ENCODE measurements at places on chromosomes 3 and 15.

DNA sequence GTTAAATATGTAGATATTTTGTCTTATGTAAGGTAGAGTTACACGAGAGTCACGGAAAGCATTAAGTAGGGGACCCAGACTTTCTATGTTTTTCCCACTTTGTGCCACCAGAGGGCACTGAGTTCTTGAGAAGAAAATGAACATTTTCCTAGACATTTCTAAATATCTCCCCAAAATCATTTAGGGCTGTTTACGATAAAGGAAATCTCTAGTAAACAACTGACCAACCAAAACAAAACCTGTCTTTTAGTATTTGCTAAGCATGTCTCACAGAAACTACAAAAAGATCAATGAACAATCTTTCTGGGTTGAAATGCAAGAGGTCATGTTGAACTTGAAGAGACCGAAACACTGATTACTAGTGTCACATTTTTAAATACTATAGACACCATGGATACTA lies 16.1 kb downstream of the POU1F1 start:
- H3K27ac ChIP-seq = no peak overlapping the region
- H3K27me3 ChIP-seq = peaks cover 8% of the 10 kb centered on the region
- no peak for DNase-seq
- no peak overlapping the region for H3K4me3 ChIP-seq
- H3K4me1 ChIP-seq = peaks cover 7% of the 10 kb centered on the region

DNA sequence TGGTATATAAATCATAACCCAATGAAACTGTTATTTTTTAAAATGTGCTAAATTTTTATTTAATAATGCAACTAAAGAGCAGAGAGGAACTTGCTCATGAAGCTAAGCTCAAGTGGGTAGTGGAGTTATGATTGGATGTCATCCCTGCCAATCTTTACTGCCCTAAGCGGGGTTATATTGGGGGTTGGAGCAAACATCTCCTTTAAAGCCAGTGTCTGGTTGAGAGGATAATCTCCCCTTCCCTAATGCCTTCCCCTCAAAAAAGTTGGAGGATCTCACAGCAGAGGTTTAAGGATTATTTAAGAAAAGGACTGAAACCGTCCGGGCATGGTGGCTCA lies 32.1 kb upstream of the CLASP2 start:
- peaks cover 2% of the 10 kb centered on the region for H3K27me3 ChIP-seq
- no peaks in the 10 kb centered on the region for H3K36me3 ChIP-seq
- H3K4me1 ChIP-seq = peaks cover 7% of the 10 kb centered on the region
- H3K4me3 ChIP-seq = no peak overlapping the region
- DNase-seq = no peak

- H3K27ac ChIP-seq = no peak overlapping the region
- no peak for DNase-seq
- peaks cover 13% of the 10 kb centered on the region for H3K27me3 ChIP-seq
- H3K4me3 ChIP-seq = no peak overlapping the region
- H3K4me1 ChIP-seq = no peaks in the 10 kb centered on the region
Observed at GRCh38 chr15:51253366-51253765, 85.0 kb downstream of the CYP19A1 start.

- no peak overlapping the region for H3K4me3 ChIP-seq
- H3K27me3 ChIP-seq = peaks cover 5% of the 10 kb centered on the region
- no peaks in the 10 kb centered on the region for H3K36me3 ChIP-seq
- peaks cover 6% of the 10 kb centered on the region for H3K4me1 ChIP-seq
- H3K27ac ChIP-seq = no peak overlapping the region
Observed at GRCh38 chr3:72070005-72070404, 285.1 kb upstream of the PROK2 start.

DNA sequence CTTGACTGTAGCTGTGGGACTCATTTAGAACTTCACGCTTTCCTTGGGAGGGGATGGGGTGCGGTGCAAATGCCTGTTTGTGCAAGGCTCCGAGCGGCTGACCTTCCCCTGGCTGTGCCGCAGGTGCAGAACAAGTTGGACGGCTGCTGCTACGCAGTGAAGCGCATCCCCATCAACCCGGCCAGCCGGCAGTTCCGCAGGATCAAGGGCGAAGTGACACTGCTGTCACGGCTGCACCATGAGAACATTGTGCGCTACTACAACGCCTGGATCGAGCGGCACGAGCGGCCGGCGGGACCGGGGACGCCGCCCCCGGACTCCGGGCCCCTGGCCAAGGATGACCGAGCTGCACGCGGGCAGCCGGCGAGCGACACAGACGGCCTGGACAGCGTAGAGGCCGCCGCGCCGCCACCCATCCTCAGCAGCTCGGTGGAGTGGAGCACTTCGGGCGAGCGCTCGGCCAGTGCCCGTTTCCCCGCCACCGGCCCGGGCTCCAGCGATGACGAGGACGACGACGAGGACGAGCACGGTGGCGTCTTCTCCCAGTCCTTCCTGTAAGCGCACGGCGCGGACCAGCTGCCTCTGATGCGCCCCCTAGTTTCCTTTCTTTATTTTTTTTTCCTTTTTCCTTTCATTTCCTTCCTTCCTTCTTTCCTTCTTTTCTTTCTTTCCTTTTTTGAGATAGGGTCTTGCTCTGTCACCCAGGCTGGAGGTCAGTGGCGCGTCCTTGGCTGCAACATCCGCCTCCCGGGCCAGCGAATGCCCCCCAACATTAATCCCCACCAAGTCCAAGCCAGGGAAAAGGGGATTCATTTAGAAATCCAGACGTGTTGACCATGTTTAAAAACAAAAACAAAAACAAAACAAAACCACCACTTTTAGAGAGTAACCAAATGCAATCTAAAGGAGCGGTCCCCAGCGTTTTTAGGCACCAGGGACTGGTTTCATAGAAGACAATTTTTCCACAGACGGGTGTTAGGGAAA lies 42.7 kb downstream of the EIF2AK4 start:
- no peak for DNase-seq
- peaks cover 31% of the 10 kb centered on the region for H3K36me3 ChIP-seq
- H3K4me1 ChIP-seq = no peaks in the 10 kb centered on the region
- no peak overlapping the region for H3K4me3 ChIP-seq

GRCh38 chr3:158845765-158846350 lies 44.0 kb downstream of the MFSD1 start:
- peak; percentile 9 for DNase-seq
- H3K36me3 ChIP-seq = no peaks in the 10 kb centered on the region
- peaks cover 19% of the 10 kb centered on the region for H3K4me1 ChIP-seq
- H3K4me3 ChIP-seq = no peak overlapping the region
- peaks cover 2% of the 10 kb centered on the region for H3K27me3 ChIP-seq

DNA sequence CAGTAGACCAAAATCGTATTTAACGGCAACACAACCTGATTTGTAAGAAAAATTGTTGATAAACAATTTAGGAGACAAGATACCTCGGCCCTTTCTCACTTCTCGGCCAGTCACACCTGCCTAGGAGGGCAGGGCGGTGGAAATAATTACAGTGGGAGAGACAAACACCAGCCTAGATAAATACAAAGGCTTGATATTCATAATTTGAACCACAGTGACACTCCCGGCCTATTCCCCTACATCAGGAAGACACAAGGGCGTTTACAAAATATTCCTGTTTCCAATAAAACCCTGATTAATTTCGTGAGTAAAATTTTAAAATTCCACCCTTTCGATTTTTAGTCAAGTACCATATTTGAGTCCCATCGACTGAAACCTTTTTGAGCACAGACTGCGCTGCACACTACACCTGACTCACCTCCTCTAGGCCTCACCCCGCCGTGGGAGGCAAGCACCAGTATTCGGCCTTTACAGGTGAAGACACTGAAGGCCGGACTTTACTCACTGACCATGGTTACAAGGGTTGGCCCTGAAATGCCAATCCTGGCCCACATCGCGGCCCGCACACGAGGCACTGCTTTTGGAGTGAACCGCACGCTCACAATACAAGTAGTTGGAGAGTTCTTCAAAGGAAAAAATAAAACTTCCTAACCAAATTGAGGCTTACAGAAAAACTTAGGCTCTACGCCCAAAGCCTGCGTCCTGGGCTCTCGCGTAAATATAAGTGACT lies 794 bp downstream of the ARPP19 start:
- peaks cover 47% of the 10 kb centered on the region for H3K4me1 ChIP-seq
- H3K27me3 ChIP-seq = no peaks in the 10 kb centered on the region
- H3K4me3 ChIP-seq = peak overlapping the region; percentile 92

DNA sequence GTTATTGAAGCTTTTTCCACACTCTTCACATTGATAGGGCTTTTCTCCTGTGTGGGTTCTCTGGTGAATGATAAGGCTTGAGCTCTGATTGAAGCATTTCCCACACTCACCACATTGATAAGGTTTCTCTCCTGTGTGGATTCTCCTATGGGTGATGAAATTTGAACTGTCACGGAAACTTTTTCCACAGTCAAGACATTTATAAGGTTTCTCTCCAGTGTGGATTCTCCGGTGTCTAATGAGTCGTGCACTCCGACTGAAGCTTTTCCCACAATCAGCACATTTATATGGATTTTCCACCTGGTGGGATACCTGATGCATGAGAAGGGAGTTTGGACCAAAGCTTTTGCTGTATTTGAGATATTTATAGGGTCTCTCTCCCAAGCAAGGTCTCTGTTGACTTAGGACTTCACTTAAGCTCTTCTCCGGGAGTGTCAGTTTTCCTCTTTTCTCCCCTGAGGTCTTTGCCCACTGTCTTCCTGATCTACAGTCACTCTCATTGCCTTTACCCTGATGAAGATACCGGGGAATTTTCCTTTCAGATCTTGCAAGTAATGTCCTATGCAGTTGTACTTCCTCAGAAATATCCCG lies 9.4 kb downstream of the ZSCAN29 start:
- no peak for DNase-seq
- H3K36me3 ChIP-seq = peaks cover 79% of the 10 kb centered on the region
- H3K27me3 ChIP-seq = no peaks in the 10 kb centered on the region
- no peaks in the 10 kb centered on the region for H3K4me1 ChIP-seq

GRCh38 chr3:101273608-101274007 lies 46.8 kb downstream of the IMPG2 start:
- no peak for DNase-seq
- H3K4me1 ChIP-seq = no peaks in the 10 kb centered on the region
- H3K4me3 ChIP-seq = no peak overlapping the region
- no peaks in the 10 kb centered on the region for H3K36me3 ChIP-seq

- peaks cover 35% of the 10 kb centered on the region for H3K36me3 ChIP-seq
- H3K4me3 ChIP-seq = no peak overlapping the region
- no peaks in the 10 kb centered on the region for H3K27me3 ChIP-seq
- DNase-seq = no peak
- peaks cover 40% of the 10 kb centered on the region for H3K4me1 ChIP-seq
Observed at GRCh38 chr3:141894524-141895176, 18.2 kb downstream of the ATP1B3 start.

GRCh38 chr15:39909007-39909406 lies 11.1 kb downstream of the GPR176 start:
- DNase-seq = no peak
- no peak overlapping the region for H3K4me3 ChIP-seq
- H3K36me3 ChIP-seq = no peaks in the 10 kb centered on the region
- H3K4me1 ChIP-seq = no peaks in the 10 kb centered on the region

- DNase-seq = no peak
- no peak overlapping the region for H3K4me3 ChIP-seq
- peaks cover 33% of the 10 kb centered on the region for H3K4me1 ChIP-seq
- H3K36me3 ChIP-seq = peaks cover under 1% of the 10 kb centered on the region
- no peak overlapping the region for H3K27ac ChIP-seq
Observed at GRCh38 chr15:64235552-64235951, 72.7 kb upstream of the PPIB start.

DNA sequence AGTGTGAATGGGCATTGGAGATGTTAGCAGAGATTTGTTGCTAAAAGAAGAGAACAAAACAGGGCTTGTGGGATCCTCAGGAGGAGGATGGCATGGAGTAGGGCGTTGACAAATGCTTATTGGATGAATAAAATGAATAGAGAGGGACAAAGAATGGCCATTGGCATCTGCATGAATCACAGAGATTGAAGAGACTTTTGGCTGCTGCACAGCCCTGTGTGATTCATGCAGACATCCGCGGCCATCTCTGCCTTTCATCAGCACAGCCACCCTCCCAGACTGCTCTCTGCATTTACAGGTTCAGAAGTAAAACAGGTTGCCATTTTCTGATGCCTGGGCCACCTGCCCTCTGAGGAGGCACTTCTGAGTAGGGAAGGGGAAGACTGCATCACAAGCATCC lies 397.9 kb downstream of the EPHB1 start:
- no peaks in the 10 kb centered on the region for H3K4me1 ChIP-seq
- DNase-seq = no peak
- no peaks in the 10 kb centered on the region for H3K36me3 ChIP-seq
- no peak overlapping the region for H3K27ac ChIP-seq

DNA sequence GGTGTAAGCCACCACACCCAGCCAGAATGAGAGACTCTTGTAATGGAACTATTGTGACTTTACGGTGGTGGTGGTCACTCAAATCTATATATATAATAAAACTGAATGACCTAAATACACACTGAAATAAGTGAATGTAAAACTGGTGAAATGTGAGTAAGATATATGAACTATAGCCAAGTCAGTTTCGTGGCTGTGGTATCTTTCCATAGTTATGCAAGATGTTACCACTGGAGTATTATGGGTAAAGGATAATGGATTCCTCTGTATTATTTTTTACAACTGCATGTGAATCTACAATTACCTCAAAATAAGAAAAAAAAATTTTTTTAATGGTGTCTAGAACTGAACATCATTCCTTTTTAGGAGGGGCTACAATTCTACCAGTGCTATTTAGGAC lies 21.9 kb downstream of the PIK3CB start:
- peaks cover 22% of the 10 kb centered on the region for H3K4me1 ChIP-seq
- H3K27me3 ChIP-seq = no peaks in the 10 kb centered on the region
- no peak overlapping the region for H3K4me3 ChIP-seq
- no peak for DNase-seq

DNA sequence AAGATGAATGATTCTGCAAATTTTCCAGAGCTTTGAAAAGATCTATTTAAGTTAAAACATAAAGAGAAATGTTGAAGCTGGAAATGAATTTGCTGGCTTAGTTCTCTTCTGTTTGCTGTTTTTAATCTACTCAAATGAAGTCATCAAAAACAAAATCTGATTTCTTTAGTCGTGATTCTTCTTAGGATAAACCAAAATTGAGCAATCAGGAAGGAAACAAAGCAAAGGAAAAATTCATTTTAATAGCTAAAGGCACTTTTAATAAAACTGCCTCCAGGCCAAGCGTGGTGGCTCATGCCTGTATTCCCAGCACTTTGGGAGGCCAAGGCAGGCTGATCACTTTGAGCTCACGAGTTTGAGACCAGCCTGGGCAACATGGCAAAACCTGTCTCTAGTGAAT lies 91.2 kb downstream of the DUT start:
- no peak for DNase-seq
- no peaks in the 10 kb centered on the region for H3K4me1 ChIP-seq
- no peak overlapping the region for H3K27ac ChIP-seq
- H3K27me3 ChIP-seq = no peaks in the 10 kb centered on the region
- H3K4me3 ChIP-seq = no peak overlapping the region
- no peaks in the 10 kb centered on the region for H3K36me3 ChIP-seq

DNA sequence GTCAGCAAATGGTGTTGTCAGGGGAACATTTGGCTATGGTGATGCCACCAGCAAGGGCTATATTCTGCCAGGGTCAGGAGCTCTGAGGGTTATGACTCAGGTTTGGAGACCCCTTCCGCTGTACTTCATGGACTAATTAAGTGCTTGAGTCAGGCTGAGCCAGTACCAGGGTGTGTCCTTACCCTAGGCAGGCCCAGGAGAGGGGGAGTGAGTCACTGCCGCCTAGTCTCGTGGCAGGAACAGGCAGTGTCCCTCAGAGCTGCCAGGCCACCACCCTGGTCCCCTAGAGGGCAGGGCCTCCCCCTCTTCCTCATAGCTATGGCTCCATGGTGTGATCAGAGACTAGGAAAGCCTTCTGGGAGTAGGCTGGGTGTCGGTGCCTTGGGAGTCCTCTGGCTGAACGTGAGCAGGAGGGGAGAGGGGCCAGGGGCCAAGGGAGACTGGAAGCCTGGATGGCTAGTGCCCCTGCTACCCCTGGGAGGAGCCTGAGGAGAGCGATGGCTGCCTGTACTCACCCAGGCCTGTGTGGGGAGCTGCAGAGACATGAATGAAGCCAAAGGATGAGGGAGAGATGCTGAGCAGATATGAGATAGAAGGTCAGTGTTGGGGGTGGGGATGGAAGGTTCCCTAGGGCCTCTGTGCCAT lies 10.6 kb downstream of the MAPKAPK3 start:
- peaks cover 1% of the 10 kb centered on the region for H3K27me3 ChIP-seq
- DNase-seq = no peak
- peaks cover 46% of the 10 kb centered on the region for H3K36me3 ChIP-seq
- H3K4me1 ChIP-seq = peaks cover 96% of the 10 kb centered on the region

Measured in activated T-helper 1 cell treated with anti-CD3 and anti-CD28 coated beads, Interleukin-12 subunit alpha, Interleukin-12 subunit beta, Interleukin-2, Interleukin-4 antibody, amounts not matched to agents 30 ng/mL and 10 ng/mL and 1 ng/mL, durations not matched to agents 14 hours and 24 hours and 36 hours (primary cell).